ENCODE measurements at places on chromosomes 3 and 15.
A peak's percentile ranks its signal among the peaks of the same experiment; 100 is the strongest.

DNA sequence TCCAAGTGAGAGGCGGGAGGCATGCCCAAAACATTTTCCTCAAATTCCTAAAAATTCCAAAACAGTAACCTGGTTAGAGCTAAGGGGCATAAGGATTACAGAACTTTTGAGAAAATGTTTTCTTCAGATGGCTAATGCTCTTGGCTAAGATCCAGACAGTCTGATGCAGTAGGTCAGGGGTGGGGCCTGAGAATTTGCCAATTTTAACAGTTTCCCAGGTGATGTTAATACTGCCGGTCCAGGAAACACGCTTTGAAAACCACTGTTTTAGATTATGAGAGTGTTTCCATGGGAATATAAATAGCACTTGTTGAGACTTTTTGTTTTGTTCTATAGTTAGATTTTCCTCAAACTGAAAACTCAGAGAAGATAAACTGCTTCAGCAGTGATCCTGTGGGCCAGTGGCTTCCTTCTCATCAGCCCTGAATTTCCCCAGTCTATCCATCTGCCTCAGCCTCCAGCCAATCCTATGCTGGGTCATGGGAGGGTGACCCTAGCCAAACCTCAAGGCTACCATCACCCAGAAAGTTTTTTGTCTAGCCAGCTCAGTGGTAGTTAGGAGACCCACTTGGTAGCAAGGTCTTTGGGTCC, 71.6 kb upstream of the ACP3 start:
- no peak for DNase-seq

DNA sequence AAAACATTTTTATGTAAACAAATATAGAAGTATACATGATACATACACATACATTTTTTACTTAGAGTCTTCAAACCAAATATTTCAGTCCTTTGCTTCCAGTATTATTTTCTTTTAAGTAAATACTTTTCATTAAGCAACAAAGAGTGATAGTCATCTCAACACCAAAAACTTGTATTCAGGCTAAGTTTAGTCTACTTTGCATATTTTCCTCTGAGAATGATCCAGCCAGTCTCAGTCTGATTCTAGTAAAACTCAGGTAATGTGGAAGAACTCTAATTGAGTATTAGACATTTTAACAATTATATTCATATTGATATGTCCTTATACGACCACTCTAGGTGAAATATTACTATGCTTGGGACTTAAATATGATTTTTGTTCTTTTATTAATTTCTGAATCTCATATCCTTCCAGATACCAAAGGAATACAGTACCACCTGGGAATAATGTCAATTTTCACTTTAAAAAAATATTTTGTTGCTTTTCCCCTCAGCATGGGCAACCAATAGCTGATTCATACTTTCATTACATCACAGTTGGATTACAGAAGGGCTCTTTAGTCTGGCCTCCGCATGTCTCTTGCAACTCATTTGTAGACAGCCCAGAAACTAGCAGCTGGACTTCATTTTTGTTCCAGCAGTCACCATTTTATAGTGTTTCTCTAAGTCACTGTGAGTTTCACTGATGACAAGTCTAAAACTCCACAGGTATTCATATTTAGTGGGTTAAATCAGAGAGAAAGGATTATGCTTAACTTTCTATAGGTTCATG, 390.4 kb downstream of the ZBTB20 start:
- DNase-seq, result no peak

- peak; percentile 54 for DNase-seq
Measured at GRCh38 chr15:42444415-42445063, 46.4 kb downstream of the ZNF106 start.

DNA sequence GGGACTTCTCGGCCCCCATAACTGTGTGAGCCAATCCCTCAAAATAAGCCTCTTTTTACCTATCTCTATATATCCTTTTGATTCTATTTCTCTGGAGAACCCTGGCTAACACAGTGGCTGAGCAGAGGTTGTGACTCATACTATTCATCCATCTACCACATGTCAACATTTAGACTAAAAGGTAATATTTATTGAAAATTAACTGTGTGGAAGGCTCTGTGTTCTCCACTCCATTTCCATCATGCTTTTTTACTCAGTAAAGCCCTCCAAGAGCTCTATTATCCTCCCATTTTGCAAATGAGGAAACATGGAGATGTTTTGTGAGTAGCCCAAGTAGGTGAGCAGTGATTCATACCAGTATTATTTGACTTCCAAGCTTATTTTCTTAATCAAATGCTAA, 217.9 kb upstream of the DCBLD2 start:
- no peak for DNase-seq

- no peak for DNase-seq
Measured at GRCh38 chr3:54935869-54936268, 8.0 kb upstream of the LRTM1 start.

DNA sequence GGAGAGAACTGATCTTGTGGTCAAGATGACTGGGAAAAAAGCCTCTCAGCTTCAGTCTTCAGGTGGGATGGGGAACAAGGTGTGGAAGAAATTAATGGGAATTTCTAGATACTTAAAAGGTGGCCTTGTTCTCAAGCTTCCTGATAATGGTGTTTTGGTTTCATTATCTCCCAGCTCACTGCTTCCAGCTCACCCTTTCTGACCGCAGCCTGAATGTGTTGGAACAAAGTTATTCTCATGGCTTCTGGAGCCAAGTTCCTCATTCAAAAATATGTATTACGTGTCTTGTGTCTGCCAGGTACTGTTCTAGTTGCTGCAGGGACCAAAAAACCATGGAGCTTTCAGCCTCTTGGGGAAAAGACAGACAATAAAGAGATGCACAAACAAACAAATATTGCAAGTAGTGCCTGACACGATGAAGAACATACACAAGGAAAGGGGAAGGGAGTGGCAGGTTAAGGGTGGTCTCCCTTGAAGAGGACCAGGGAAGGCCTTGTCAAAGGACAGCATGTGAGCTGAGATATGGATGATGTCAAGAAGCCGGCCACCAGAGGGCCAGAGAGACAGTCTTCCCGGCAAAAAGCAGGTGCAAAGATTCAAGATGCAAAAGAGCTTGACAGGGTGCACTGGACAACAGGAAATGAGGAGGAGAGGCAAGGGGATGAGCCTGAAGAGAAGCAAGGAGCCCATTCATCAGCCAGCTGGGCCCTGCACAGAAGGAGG, 35.5 kb downstream of the ARRDC4 start:
- no peak for DNase-seq

- DNase-seq, result no peak
Measured at GRCh38 chr3:108106031-108106430, 15.2 kb upstream of the CD47 start.

DNA sequence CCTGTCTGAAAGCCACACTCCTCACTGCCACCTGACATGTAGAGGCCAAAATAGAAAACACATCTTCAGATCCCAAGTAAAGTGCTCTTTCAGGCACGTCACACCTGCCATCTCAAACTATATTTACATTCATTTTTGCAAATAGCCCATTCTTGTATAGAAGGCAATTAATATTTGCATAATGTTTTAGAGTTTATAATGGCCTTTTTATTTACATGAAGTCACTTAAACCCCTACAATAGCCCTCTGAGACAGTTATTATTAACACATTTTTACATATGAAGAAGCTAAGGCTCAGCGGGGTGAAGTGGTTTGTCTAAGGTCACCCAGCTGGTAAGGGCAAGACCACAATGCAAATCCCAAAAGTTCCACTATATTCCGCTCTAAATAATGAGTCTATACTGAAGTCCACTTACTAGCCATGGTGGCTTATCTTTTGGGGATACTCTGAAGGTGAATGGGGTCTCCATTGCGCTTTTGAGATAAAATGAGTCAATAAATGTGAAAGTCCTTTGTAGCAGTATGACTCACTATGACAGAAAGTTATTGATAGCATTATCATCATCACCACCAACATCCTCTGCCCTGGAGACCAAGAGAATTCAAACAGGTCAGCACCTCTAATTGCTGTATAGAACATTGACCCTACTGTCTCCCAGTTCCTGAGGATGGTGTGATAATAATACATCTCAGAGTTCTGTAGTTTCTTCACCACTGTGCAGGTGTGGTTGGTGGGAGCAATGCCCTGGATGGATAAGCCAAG, 155.9 kb upstream of the BCL6 start:
- no peak for DNase-seq

- no peak for DNase-seq
Measured at GRCh38 chr3:31690771-31691170, 158.0 kb downstream of the STT3B start.

DNA sequence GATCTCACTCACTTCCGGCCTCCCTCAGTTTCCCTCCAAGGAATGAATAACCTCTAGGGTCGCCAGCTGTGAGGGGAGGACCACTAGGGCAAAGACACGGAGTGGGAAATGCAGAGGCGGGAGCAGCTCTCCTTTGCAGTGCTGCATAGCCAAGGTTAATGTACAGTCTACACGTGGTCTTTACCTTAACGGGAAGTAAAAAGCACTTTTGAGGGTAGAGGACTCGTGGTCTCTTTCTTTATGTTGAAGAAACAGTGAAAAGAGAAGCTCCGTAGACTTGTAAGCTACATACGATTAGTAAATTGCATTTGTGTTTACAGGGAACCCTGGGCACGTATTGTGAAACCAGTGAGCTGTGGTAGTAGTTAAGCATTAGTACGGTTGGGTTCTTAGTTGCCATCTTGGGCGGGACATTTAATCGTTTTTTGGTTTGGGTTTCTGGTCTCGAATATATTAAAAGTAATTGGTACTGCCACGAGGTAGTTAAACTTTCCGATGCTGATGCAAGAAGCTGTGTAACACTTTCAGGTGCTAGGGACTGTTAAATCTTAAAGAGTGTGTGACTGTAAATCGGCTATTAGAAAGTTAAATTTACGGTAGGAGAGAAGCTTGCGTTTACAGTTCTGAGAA, 828 bp downstream of the U2SURP start:
- DNase-seq, result no peak

DNA sequence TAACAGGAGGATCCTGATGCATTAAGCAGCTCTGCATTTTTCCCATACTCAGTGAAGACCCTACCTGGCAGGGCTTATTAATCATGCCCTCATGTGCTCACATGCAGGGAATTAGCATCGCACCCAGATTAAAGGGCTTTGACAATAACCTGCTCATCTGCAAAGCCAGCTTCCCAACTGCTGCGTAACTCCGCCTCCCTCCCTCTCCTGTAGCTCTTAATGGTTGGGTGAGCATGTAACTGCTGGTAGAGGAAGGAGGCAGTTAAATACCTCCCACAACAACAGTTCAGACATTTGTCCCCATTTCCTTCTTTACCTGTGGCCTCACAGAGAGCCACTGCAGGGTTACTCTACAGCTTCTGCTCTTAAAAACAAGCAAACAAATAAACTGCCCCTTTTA, 203.6 kb upstream of the WNT5A start:
- no peak for DNase-seq

- DNase-seq, result no peak
Measured at GRCh38 chr3:172257648-172258400, 190.4 kb downstream of the GHSR start.

- no peak for DNase-seq
Measured at GRCh38 chr15:52028431-52029093, 9.5 kb downstream of the MAPK6 start.

DNA sequence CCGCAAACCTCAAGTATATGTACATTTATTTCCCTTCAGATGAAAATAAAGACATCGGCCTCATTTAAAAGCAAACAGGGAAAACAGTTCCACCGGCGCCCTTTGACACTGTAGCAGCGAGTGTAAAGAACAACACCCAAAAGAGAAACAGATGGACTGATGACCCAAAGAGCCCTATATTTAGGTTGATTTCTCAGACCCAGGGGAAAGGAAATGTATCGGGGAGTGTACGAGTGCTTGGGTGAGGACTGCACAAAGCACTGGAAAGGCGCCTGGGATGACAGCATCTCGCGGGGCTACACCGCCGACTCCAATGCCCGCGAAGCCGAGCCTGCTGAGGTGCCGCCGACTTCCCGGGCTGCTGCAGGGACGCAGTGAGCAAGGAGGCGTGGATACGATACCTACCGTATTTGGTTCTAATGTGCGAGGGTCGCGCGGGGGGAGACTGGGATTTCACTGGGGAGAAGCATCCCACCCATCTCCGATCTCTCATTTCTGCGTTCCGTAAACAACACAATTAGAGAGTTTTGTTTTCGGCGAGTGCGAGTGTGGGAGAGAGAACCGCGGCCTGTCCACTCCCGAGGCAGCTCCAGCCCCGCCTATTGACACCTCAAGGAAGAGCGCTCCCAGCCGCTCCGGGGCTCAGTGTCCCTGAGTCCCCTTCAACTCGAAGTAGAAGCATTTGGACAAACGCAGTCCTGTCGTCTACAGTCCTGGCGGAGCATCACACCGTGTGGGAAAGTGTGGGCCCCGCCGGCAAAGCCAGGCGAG, 2.0 kb downstream of the MECOM start:
- no peak for DNase-seq

DNA sequence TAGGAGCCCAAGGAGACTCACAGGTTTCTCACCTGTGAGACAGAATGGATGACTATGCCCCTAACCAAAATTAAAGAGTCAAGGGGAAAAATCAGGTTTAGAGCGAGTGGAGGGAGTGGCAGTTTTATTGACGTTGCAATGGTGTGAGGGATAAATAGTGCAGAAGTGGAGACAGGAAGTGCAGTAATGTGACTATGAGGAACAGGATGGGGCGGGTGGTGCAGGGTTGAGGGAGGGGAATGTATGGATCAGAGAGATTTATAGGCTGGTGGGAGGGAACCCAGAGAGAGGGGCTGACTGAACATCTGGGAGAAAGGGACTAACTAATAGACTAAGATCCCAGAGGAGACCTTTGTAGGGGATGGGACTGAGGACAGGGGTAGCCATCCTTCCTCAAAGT, 26.5 kb downstream of the EIF2AK4 start:
- DNase-seq, result no peak

DNA sequence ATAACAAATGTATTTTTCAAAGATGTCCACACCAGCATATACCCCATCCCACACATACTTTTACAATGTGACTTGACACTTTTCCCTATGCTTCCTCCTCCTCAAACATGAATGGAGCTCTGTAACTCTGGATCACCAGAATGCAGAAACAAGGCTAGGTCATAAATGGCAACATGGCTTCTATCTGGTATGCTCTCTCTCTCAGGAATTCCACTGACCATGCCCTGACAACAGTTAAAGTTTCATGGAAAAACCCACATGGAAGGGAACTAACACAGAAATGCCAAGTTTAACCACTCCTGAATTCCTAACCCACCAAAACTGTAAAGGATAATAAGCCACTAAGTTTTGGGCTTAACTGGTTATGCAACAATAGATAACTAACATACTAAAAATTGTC, 19.9 kb downstream of the MYO9A start:
- DNase-seq, result no peak

- DNase-seq, result no peak
Measured at GRCh38 chr3:196235452-196236122, 19.3 kb downstream of the SLC51A start.

- DNase-seq, result no peak
Measured at GRCh38 chr3:120956143-120956542, 48.1 kb downstream of the STXBP5L start.
